ENCODE measurements at places on chromosomes 4 and X. TPM values are rescaled to one million over a fixed set of nuclear protein-coding genes. Genes with fewer than 3 reads are reported as not detected.

GRCh38 chr4:188783175-188783574 is 643.9 kb downstream of the TRIML1 start:
- no peak for DNase-seq

DNA sequence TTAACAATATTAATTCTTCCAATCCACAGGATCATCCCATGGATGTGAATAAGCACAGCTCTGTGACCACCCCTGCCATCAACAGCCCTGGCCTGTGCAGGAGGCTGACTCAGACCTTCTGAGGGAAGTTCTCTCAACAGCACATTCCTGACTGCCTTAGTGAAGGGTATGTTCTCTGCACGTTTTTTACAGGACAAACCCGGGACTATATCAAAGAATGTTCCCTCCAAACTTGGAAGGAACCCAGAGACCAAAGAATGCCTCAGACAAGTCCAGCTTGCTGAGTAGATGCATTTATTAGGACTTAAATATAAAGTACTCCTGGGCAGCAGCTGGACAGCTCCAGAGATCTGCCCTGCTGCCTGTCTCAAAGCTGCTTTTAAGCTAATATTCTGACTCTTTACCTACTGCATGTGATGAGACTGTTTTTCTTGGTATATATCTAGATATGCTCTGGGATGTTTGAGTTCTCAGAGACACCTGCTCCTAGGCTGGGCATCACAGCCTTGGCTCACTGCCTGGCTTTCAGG is 1127.8 kb upstream of the PRKX start:
- DNase-seq, result no peak

The DMD gene
- 2.5 TPM for total RNA-seq

The PCSK1N gene
- 66.6 TPM for total RNA-seq

The NEUROG2 gene
- not detected for total RNA-seq

GRCh38 chr4:5473125-5473524 is 235.2 kb downstream of the EVC2 start:
- no peak for DNase-seq

- DNase-seq, result no peak
Measured at GRCh38 chr4:5461477-5461876, 246.9 kb downstream of the EVC2 start.

The PASD1 gene
- not detected for total RNA-seq

DNA sequence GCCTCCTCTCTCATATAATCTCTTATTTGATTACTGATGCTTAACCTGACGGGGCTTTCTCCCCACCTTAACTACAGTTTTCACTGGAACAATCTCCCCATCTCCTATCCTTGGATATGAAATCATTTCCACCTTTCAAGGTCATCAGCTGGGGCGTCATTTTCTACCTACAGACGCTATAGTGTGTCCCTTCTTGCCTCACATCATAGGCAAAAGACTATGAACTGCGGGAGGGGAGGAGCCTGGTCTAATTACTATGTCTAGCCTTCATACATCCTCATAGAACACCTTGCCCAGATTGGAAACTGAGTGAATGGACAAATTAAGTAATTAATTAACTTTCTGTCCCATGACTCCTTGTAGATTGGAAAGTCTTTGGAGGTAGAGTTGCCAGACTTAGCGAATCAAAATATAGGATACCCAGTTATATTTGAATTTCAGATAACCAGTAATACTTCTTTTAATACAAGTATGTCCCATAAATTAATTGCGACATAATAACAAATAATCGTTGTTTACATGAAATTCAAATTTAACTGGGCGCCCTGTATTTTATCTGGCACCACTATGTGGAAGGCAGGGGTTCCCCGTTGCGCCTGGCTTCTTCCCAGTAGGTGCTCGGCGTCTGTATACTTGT is 752 bp upstream of the ATP6AP2 start:
- DNase-seq, result no peak

GRCh38 chrX:97234471-97235081 is 350.9 kb downstream of the RPA4 start:
- no peak for DNase-seq

GRCh38 chrX:150460063-150460462 is 96.9 kb downstream of the MAMLD1 start:
- DNase-seq, result no peak

- no peak for DNase-seq
Measured at GRCh38 chr4:38009421-38009820, 49.2 kb downstream of the PTTG2 start.

GRCh38 chr4:8188743-8189550 is 10.1 kb upstream of the SH3TC1 start:
- no peak for DNase-seq

GRCh38 chr4:97121493-97121892 is 1021.8 kb downstream of the STPG2 start:
- DNase-seq, result no peak

DNA sequence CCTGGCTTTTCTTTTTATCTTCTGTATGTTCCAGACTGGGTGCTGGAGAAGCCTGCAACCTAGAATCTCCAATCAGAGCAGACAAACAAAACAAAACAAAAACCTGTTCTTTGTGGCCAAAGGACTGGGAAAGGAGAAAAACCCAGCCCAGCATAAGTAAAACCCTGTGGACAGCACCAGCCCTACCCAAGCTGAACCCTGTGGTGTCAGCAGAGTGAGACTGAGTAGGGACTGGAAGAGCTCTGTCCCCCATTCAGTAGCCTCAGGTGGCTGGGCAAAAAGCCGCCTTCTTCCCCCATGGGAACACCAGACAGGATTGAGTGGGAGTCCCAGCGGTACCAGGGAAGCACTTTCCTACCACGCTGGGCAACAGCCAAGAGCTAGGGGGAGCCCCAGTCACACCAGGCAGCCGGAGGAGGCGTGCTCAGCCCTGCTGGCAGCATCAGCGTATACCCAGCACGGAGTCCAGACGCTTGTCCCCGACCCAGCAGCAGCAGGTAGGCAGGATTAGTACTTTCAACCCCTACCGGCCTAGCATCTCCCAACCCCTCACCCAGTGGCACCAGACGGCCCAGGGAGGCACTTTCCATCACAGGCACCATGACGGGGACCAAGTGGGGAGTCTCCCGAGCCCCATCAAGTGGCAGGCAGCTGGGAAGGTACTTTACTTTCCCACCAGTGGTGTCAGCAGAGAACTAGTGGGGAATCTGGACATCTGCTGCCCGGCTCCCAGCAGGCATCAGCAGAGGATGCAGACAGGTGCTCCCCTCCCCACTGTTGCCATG is 8.6 kb upstream of the JADE3 start:
- peak; percentile 12 for DNase-seq

- no peak for DNase-seq
Measured at GRCh38 chrX:16873106-16873505, 2.9 kb upstream of the RBBP7 start.

The MAB21L2 gene
- total RNA-seq, result not detected

The CTSO gene
- 11.9 TPM for total RNA-seq

GRCh38 chr4:73230865-73231517 is 27.6 kb downstream of the ANKRD17 start:
- no peak for DNase-seq

- no peak for DNase-seq
Measured at GRCh38 chrX:48958635-48959094, 1.3 kb upstream of the OTUD5 start.

The MAGEA12 gene
- not detected for total RNA-seq

The SPACA5 gene
- total RNA-seq, result not detected

The FABP2 gene
- total RNA-seq, result not detected

DNA sequence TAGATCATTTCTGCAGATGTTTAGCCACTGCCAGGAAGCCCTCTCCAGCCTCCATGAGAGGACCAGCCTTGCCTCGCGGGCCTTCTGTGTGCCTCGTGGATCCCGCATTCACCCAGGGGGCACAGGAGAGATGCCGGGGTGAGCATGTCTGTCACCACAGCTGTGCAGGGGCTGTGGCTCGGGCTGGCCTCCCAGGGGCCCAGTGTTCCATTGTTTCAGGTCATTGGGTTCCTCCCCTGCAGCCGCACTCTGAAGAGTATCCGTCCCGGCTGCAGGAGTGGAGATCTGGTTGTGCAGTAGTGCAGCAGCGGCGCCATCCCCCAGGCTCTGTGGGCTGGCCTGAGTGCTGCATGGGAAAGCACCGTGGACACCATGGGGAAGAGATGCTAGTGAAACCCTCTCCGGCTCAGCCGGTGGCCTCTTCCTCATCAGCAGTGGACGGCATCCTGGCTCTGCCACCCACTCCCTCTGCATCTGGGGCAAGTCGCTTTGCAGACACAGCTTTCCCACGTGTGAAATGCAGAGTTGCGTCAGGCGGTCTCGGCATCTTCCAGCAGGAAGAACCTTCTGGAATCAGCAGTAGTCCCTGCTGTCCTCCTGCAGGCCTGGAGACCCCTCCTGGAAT is 29.1 kb downstream of the TBC1D14 start:
- DNase-seq, result no peak

- DNase-seq, result peak; percentile 47
Measured at GRCh38 chr4:12555011-12555410, 929.1 kb downstream of the RAB28 start.

DNA sequence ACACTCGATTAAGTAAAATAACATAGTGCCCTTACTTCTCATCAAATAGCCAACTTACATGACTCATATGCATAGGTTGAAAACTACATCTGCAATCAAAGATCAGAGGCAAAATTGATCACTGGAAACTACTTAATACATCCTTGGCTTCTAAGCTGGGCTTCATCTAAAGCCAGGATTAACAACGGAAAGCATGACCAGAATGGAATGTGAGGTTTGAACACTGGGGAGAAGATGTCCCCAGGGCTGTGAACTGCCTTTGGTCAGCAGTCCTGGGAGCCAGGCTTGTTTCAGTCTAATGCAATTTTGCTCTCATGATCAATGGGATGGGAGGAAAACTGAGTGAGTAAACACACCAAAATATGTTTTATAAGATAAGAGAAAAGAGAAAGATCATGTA is 192.5 kb upstream of the TTC29 start:
- no peak for DNase-seq

The NAA11 gene
- not detected for total RNA-seq

- no peak for DNase-seq
Measured at GRCh38 chr4:39259571-39260330, 77.4 kb downstream of the WDR19 start.

- no peak for DNase-seq
Measured at GRCh38 chrX:6729626-6730025, 194.7 kb upstream of the VCX3A start.

GRCh38 chrX:78119521-78120227 is 15.6 kb downstream of the PGK1 start:
- no peak for DNase-seq

The CFP gene
- total RNA-seq, result not detected

The UBA6 gene
- 146 TPM for total RNA-seq

DNA sequence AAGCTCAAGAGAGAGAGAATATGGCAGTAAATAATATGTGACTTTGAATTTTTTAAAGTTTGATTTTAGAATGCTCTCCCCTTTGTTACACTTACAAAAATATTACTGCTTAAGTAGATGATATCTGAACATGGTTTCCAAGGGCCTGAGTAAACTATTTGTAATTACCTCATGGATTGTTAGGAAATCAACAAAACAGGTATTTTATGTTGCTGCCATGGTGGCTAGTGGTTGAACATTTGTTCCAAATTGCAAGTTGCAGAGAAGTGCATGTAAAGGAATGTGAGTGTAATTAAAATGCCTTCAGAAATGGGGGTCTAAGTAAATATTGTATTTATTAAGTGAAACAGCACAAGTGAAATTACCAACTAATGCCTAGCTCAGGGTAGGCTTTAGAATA is 27.6 kb downstream of the SEPTIN11 start:
- DNase-seq, result no peak

DNA sequence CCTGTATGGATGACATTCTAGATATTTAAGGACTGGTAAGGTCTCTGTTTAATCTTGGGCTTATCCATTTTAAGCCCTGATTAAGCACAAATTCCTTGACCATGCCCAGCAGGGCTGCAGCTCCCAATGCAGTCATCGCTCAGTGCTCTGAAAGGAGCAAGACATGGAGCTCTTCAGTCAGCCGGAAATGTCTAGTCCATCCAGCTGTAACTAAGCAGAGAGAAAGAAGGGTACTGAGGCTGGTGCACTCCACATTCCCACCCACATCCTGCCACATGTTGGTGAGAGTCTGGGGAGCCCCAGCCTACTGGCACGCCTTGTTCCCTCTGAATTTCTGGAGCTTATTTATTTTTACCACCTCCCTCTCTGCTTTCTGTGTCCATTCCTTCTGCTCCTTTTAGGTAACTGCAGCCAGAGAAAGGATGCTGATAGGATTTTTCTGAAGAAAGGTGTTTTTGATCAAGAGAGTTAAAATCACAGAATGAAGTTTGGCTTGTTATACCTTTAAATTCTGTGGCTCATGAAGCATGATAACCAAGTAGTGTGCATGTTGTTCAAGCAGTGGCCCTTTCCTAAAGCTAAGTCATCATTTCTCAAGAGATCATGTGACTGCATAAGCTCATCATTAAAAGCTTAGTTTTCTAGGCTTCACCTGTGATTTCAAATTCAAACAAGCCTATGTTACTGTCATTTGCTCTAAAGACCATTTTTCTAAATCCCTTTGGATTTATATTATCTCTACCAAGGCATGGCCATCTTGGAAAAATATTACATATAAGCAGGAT is 74.0 kb downstream of the GALNT7 start:
- DNase-seq, result peak; percentile 32

The GLRA2 gene
- not detected for total RNA-seq

DNA sequence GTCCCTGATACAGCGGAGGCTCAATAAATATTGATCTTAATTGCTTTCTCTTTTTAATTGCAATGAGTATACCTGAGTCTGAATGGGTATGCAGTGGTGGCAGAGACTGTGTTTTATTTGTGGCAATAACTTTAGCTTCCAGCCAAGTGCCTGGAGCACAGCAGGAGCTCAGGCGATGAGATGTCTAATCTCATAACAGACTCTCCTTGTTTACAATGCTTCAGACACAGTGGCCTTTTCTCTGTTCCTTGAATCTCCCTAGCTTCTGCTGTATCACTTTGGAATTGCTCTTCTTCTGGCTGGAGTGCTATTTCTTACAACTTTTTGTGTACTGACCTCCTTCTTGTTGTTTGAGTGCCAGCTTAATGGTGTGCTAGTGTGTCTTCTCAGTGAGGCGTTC is 91.5 kb upstream of the UNC5C start:
- DNase-seq, result no peak

The BEX5 gene
- 7.2 TPM for total RNA-seq

DNA sequence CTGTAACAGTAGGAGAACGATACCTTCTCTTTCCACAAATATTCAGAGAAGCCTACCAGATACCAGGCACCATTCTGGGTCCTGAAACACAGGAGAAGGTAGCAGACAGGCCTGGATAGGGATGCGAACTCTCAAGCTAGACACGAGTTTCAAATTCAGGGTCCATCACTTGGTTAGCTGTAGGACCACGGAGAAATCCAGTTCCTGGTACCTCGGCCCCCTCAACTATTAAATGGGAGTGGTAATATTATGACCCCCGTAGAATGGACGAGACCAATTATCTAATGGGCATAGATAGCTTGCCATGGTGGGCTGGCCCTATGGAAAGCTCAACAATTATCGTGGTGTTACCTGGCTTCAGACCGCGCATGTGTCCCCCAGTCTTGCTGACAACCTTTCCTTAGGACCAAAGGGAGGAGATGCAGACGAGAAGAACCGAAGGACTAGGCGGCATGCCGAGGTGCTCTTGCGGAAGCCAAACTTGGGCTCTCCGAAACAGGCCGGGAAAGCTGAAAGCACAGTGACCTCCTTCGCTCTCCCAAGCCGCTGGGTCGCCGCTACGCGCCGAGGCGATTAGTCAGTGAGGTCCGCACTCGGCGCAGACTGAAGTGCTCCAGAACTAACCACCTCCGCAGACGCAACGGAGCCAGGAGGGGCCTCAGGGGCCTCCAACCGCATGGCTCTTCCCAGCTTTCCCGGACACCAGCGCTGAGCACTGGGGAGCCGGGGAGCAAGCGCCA is 19.6 kb downstream of the NKX3-2 start:
- DNase-seq, result no peak

All from kidney epithelial cell (primary cell).